RKO (cell line): ENCODE measurements at places on chromosomes 7 and 10.

DNA sequence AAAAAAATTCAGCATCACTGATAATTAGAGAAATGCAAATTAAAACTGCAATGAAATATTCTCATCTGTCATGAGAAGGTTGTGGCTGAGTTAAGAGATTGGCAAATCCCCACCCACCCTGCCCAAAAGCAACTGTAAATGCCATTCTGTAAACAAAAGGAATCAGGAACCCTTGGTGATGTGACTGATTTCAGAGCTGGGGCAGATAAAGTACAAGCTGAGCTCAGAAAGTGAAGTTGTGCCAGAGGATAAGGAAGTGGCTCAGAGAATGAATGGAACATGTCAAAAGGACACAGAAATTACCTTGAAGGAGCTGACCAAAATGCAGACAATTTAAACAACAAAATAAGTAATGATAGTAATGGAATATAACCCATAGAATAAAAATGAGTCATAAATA lies 32.7 kb upstream of the ARMS2 start:
- DNase-seq, result no peak

GRCh38 chr7:24619978-24620377 lies 46.7 kb downstream of the PALS2 start:
- no peak for DNase-seq

DNA sequence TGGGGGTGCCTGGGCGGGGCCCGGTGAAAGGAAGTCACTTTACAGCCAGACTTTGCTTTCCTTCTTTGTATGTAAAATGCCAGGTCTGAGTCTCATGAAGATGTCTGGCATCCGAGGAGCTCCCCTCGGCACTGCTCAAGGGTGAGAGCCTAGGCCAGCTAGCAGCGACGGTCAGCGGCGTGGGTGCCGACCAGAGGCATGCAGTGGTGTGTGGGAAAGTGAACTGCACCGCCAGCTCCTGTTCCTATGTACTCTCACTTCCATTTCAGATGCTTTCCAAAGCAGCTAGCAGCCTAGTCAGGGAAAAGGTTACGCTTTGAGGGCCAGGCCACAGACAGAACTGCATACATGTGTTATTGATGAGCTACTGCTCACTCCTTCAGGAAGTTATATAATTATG lies 172.8 kb downstream of the ZMYND11 start:
- DNase-seq, result no peak

- no peak for DNase-seq
Measured at GRCh38 chr7:136064081-136064480, 86.9 kb upstream of the MTPN start.

- no peak for DNase-seq
Measured at GRCh38 chr7:141203586-141203985, 129.7 kb downstream of the TMEM178B start.

DNA sequence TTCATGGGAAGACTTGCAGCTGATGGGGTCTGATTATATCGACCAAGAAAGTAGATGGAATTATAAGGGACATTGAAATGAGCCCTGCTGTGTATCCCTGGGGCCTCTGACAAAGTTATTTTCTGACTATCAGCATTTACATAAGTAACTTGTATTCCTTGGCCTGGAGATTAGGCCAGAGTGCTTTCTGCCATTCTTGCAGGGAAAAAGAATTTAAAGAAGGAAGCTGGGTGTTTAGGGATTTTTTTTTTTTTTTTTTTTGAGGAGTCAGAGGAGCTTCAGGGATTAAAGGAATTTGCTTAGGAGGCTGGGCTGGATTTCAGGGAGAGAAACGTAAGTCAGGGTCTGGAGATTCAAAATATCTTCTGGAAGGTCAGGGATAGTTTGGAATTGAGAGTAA lies 4.6 kb downstream of the SPAM1 start:
- no peak for DNase-seq

DNA sequence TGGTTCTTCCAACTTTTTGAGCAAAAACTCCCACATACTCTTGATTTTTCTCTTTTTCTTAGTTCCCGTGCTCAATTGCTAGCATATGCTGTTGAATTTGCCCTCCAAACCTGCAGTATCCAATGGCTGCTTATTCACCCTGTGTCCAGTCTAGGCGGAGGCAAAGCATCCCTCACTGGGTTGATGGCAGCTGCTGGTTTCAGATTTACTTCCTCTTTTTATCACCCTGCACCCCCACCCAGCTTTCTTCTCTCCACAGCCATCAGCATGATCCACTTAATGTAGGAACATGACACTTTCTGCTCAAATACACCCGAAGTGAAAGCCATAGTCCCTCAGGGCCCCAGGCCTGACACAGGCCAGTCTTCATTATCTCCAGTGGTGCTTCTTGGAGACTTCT lies 87.6 kb upstream of the ADARB2 start:
- no peak for DNase-seq

DNA sequence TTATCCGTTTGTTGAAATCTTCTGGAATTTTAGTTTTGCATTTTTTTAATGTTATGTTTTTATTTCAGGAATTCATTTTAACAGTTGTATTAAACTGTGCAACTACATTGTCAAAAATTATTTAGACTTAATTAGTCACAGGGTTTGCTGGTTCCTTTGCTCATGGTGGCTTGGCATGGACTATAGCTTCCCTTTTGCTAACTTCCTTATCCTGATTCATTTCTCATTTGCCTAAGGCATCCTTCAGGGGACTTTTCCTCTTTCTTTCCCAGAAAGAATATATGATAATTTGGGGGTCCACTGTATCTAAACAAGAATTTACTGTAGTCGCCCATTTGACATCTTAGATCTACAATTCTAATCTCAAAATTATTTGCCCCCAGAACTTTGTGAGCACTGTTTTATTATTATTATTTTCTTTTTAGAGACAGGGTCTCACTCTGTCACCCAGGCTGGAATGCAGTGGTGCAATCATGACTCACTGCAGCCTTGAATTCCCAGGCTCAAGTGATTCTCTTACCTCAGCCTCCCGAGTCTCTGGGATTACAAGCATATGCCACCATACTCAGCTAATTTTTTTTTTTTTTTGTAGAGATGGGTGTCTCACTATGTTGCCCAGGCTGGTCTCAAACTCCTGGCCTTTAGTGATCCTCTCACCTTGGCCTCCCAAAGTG lies 13.9 kb downstream of the FIGNL1 start:
- DNase-seq, result peak; percentile 23

DNA sequence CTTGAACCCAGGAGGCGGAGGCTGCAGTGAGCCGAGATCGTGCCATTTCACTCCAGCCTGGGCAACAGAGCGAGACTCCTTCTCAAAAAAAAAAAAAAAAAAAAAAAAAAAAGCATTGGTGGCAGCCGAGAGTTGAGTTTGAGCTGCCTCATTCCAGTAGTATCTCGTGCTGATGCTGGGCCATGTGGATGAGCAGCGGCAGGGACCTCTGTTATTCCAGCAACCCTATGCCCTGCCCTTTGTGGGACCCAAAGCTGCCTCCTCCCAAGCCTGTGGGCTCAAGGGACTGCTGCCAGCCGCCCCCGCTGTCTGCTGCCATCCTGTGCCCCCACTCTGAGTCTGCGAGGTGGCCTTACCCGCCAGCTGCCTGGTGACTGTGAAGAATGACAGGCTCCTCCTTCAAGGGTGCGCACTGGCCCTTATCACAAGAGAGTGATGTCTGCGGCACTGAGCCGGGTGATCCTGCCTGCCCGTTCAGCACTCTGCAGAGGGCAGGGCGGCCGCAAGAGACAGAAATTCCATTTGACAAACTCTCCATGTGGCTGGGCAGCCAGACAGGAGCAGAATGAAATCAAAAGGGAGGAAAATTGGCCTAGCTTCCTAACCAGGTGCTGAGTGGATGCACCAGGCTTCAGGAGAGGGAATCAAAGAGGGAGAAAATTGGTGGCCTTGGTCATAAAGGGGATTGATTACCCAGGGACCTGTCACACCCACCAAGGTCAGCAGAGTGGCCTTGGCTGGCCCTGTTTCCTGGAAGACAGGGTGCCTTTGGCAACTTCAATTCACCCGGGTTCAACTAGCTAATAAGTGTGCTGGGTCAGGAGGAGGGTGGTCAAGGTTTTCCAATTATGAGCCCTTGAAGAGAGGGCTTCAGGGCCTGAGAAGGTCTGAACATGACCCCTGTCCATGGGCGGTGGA lies 65.3 kb upstream of the ZMIZ1 start:
- no peak for DNase-seq

GRCh38 chr7:76261931-76262330 lies 40.5 kb upstream of the HSPB1 start:
- DNase-seq, result no peak

DNA sequence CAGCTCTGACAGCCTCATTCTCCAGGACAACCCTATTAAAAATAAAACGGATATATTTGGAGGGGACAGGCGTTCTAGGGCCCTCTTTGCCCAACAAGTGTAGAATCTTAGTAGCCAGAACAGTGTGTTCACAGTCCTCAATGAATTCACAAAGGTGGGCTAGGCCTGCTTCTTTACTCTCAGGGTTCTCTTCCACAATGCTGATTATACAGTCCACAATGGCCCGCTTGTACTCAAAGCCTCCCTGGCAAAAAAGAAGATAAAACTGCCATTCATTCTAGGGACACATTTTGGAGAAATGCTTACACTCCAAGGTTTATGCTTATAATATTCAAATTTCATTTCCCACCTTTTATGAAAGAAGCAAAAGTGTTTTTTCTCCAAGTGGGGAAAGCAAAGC lies 62.6 kb downstream of the MEST start:
- DNase-seq, result no peak

GRCh38 chr10:92413011-92413410 lies 122.0 kb downstream of the MARCHF5 start:
- no peak for DNase-seq

DNA sequence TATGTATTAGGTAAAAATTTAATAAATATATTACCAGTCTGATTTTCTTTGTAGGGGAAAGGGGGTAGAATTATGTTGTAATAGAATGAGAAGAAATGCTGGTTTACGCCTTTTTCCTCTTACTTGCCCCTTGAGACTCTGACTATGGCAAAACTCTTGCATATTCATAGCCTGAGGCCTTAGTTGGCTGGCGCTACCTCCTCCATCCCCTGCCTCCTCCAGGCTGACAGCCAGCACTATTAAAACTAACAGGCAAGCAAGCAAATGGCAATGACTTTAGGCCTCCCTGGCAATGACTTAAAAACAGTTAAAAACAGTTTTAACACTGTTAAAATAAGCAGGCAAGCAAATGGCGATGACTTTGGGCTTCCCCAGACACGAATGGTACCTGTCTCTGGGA lies 14.4 kb downstream of the PKD2L1 start:
- no peak for DNase-seq

- DNase-seq, result no peak
Measured at GRCh38 chr10:113476191-113476590, 76.7 kb upstream of the HABP2 start.

GRCh38 chr10:60406182-60406581 lies 16.5 kb upstream of the ANK3 start:
- DNase-seq, result no peak

GRCh38 chr10:48252354-48252650 lies 22.2 kb downstream of the FRMPD2 start:
- no peak for DNase-seq

DNA sequence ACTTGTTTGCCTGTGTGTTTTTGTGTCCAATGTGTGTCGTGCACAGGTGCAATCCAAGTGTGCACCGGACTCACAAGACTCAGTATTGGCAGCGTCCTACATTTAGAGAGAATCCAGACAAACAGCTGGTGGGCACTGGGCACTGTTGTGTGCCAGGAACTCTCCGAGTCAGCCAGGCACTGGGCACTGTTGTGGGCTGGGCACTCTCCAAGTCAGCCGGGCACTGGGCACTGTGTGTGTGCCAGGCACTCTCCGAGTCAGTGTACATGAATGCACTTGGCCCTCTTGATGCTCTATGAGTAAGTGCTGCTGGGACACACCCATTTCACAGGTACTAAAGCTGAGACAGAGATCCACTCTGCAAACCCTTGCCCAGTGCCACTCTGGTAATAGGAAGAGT lies 303.5 kb downstream of the PTPRN2 start:
- DNase-seq, result no peak

DNA sequence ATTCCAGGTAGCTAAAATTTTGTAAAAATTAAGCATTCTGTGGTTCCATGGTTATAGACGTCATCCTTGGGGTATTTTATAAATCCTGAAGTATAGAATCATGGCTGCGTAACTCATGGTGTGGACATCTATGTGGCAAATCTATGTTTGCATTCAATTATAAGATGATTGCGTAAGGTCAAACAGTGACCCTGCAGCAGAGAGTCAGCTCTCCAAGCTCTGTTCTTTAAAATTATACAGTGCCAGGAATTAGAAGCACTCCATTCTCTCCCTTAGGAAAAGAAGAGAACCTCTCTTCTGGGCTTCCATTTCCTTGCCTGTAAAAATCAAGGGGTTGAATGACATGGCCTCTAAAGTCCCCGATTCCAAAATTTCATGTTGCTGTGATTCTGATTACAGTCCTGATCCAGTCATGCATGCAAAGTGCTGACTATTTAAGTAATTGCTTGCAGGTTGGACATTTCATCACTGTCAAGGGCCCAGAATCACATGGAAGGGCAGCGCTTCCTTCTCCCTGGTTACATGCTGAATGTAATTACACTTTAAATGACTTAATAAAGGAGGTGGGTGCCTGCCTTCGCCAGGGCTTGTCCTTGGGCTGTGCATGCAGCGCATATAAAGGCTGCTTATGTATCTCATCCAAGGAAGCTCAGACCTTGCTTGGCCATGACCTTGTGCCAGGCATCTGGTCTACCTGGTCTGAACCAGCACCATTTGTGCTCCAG lies 550.7 kb downstream of the TYW1 start:
- no peak for DNase-seq

DNA sequence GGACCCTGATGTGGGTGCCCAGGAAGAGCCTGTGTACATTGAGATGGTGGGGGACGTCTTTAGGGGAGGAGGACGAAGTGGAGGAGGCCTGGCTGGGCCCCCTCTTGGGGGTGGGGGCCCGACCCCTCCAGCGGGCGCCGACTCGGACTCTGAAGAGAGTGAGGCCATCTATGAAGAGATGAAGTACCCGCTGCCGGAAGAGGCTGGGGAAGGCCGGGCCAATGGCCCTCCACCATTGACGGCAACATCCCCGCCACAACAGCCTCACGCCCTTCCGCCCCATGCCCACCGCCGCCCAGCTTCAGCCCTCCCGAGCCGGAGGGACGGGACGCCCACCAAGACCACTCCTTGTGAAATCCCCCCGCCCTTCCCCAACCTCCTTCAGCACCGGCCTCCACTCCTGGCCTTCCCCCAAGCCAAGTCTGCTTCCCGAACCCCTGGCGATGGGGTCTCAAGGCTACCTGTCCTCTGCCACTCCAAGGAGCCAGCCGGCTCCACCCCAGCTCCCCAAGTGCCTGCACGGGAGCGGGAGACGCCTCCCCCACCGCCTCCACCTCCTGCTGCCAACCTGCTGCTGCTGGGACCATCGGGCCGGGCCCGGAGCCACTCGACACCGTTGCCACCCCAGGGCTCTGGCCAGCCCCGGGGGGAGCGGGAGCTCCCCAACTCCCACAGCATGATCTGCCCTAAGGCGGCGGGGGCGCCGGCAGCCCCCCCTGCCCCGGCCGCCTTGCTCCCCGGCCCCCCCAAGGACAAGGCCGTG lies 4.8 kb downstream of the NYAP1 start:
- DNase-seq, result no peak

- DNase-seq, result no peak
Measured at GRCh38 chr10:36669615-36670352, 455.6 kb upstream of the ANKRD30A start.

DNA sequence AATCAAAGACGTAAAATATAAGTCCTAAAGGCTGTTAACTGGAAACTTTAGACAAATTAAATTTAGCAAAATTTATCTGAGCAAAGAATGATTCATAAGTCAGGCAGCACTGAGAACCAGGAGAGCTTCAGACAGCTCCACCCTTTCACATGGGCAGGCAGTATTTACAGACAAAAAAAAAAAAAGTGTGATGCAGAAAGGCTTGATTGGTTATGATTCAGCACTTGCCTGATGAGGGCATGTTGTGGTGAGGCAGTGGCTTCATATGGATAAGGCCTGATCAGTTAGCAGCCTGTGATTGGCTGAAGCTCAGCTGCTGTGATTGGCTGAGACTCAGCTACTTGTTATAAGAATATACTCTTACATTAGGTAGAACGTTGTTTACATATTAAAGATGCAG lies 495.4 kb upstream of the POM121L12 start:
- DNase-seq, result peak; percentile 19
